ENCODE measurements at places on chromosomes 2 and 18.

GRCh38 chr2:167275046-167275445 is 386.8 kb downstream of the XIRP2 start:
- DNase-seq, result no peak

GRCh38 chr2:85257359-85257969 is 70.3 kb downstream of the TGOLN2 start:
- DNase-seq, result no peak

- peak; percentile 34 for DNase-seq
These were observed 62.8 kb downstream of the SESTD1 start for GRCh38 chr2:179201869-179202268.

GRCh38 chr2:195498176-195498575 is 158.8 kb upstream of the SLC39A10 start:
- DNase-seq, result peak; percentile 57

DNA sequence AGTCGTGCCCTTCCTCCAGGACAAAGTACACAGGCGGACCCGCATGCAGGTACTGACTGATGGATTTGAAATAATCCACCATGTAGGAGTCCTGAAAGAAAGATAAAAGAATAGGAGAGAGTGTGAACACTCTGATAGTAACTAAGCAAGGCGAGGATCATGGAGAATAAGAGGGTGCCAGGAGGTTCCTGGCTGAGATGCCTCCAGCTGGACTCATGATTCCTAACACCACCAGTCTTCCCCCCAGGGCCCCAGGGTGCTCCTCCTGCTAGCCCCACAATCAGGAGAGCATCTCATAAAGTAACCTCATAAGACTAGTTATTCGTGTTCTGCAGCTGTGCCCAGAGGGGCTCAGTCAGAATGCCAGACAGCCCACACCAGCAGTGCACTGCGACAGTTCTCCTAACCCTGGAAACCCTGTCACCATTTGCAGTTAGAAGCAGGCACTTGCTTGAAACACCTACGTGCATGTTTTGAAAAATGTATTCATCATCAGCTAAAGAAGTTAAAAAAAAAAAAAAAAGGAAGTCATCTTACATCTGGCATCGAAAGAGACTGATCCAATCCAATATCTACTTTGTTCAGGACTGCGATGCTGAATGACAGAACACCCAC is 36.7 kb downstream of the RMC1 start:
- no peak for DNase-seq

DNA sequence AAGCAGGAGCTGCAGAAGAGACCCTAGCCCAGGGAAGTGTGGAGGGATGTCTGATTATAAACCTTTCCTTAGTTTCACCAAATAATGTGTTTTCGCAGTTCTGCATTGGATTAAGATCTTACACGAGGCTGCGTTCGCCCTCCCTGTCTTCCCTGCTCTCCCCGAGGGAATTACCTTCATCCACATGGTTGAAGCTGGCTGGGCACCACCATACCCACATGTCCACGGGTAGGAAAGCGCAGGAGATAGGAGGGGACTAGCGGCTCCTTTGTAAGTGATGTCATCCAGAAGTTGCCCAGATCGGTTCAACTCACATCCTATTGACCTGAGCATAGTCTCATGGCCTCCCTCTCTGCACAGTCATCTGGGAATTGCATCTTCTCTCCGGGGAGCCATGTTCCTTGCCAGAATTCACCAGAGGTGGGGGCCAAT is 1.1 kb downstream of the TTL start:
- DNase-seq, result peak; percentile 76

GRCh38 chr2:226403369-226403768 is 396.3 kb downstream of the IRS1 start:
- peak; percentile 17 for DNase-seq

DNA sequence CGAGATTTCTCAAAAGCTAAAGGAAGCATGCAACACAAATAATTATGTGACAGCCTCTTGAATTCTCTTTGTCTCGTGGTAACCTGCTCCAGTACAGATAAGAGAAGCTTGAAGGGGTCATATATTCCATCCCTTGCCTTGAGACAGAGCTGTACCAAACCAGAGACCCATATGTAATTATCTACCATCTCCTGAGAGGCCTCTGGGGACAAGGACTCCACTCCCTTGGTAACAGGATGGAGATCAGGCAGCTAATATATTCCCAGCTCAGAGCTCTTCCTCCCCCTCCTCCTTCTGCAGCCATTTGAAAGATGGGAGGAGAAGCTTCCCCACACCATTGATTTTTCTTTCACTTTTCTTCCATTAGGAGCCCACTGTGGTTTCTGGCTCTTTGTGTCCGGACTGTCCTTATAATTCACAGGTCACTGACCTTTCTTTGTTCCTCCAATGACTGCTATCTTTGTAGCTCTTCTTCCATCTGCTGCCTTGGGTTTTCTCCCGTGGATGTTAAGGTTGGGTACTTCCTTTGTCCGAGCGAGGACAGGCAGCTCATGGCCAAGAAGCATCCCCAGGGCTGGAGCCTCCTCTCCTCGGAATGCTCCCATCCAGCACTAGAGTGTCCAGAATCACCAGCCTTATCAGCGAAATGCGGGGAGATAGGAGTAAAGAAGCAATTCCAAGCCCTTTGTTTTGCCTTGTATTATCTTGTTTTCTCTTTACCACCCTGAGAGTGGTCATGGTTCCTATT is 72.6 kb upstream of the STPG4 start:
- no peak for DNase-seq

- DNase-seq, result no peak
These were observed 23.4 kb upstream of the RAPGEF4 start for GRCh38 chr2:172712251-172712650.

DNA sequence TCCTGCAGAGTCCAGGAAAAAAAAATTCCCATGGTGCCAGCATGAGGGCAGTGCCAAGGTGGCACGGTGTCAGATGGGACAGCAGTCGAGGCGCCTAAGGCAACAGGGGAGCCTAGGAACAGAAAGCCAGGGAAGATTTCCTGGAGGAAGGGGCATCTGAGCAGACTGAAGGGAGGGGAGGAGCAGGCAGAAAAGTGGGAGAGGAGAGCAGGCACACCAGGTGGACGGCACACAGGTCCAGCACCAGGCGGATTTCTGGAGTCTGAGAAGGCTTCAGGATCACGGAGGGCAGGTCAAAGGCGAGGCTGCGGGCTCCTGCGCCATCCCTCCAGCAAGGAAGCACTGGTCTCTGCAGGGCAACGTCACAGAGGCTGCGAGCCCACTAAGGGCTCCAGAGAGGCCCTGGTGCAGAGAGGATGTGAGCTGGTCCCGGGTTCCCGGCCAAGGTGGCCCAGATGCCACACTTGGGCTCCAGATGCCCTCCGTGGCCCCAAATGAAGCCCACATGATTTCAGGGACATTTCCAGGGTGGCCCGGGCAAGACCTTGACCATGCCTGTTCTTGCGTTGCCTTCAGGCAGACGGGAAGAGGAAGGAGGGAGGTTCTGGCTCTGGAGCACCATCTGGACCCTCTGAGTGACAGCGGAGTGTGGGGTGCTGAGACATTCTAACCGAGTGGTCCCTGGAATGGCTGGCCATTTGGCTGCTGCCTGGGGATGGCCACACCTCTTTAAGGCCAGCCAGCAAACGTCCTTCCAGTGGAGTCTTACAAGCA is 4.1 kb downstream of the HS6ST1 start:
- DNase-seq, result no peak

DNA sequence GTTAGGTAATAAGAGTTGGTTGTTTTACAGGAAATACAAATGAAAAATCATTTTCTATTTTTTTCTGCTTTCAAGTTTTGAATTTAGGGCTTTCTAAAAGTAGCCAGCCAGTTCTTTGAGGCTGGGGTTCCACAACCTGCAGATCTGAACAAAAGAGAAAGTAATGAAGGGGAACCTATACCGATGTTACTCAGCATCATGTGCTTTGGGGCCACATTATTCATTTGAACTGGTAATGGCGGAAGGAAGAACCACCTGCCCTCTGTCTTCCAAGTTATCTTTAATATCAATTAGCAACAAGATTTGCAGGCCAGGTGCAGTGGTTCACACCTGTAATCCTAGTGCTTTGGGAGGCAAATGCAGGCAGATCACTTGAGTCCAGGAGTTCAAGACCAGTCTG is 12.9 kb upstream of the MRO start:
- DNase-seq, result no peak

DNA sequence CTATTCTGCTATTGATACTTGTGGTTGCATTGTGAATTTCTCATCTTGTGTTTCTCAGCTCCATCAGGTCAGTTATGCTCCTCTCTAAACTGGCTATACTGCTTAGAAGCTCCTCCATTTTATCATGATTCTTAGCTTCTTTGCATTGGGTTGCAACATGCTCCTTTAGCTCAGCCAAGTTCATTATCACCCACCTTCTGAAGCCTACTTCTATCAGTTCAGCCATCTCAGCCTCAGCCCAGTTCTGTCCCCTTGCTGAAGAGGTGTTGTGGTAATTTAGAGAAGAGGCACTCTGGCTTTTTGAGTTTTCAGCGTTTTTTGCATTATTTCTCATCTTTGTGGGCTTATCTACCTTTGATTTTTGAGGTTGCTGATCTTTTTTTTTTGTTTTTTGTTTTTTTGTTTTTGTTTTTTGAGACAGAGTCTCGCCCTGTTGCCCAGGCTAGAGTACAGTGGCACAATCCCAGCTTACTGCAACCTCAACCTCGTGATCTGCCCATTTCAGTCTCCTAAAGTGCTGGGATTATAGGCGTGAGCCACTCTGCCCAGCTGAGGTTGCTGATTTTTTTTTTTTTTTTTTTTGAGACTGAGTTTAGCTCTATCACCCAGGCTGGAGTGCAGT is 36.0 kb downstream of the ANKRD12 start:
- DNase-seq, result no peak

- peak; percentile 8 for DNase-seq
These were observed 343.6 kb downstream of the TGIF1 start for GRCh38 chr18:3793545-3793944.

- DNase-seq, result no peak
These were observed 1509.0 kb downstream of the LRP1B start for GRCh38 chr2:140621583-140622362.

GRCh38 chr2:162591403-162592083 is 247.0 kb downstream of the KCNH7 start:
- peak; percentile 38 for DNase-seq

GRCh38 chr2:60764736-60765534 is 8.9 kb downstream of the PAPOLG start:
- peak; percentile 27 for DNase-seq

GRCh38 chr18:39225373-39225772 is 1659.8 kb upstream of the CELF4 start:
- DNase-seq, result no peak

DNA sequence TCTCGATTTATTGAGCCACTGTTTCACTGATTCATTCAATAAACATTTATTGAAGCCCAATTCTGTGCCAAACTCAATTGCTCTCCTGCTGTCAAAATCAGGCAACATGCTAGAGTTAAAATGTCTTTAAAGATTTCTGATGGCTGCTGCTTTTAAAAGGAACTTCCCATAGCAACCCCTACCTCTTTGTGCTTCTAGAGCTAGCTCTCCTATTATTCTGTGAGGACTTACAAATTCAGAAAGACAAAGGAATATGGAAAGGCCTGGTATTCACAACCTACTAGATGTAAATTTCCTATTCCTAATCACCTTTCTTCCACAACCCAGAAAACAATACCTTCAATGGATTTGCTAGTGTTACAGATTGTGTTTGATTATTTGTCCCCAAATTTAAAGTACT is 395.5 kb downstream of the NRXN1 start:
- no peak for DNase-seq

- DNase-seq, result no peak
These were observed 268.9 kb downstream of the DYSF start for GRCh38 chr2:71722286-71722685.

DNA sequence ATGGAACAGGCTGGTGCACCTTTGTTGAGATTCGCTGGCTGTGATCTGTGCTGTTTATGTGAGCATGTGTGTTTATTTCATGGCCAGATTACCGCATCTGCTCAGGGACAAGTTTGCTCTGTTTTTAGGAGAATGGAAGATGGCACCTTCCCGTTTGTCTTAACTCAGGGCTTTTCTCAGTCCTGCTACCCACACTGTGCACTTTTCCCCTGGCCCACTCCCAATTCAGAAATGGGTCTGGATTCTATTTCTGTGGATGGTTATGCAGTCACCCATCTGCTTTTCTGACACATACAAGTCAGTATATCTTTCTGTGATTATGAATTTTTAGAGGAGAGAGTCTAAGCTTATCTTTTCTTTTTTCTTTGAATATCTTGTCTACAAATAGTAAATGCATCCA is 15.4 kb downstream of the MGAT5 start:
- no peak for DNase-seq

- no peak for DNase-seq
These were observed 23.4 kb upstream of the KCNK3 start for GRCh38 chr2:26668856-26669750.

DNA sequence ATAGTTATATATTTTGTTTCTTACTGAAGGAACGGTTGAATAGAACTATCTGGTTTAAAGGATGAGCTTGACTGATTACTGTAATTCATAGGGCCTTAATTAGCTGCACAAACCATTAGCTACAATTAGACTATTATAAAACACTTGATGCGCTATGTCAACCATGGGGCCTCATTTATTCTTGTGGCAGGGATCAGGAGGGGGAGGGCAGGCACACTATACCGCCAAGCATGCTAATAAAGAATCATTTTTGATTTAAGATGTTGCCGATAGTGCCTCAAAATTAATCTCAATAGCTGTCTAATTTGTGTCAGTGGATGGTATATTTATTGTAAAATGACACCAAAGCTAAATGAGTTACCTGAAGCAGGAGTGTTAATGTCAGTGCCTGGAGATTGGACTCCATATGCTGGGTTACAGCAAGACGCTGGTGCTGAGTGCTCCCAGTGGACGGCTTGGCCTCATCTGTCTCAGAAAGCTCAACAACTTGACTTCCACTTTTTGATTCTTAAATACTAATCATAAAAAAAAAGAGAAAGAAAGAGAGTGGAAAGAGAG is 1007.0 kb upstream of the CELF4 start:
- DNase-seq, result no peak

- DNase-seq, result peak; percentile 98
These were observed at the start of gene CYP20A1 for GRCh38 chr2:203238704-203239526. TSS of gene CYP20A1 (plus strand) at chr2:203239018. CDS start at chr2:203239063, 45 bp downstream.

DNA sequence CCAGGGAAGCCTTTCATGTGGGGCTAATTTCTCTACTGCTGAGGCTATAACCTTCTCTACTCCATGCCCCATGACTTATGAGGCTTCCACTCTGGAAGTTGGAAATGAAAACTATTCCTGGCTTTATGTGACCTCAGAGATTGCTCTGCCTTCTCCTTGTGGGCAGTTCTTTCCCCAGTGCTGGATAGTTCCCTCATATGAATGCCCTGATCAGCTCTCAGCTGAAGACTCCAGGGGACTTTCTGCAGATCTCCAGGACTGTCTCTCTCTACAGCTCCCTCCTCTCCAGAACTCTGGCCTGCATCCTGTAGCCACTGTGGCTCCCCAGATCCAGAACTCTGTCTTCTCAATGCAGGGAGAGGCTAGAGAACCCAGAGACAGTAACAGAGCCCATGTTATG is 235.1 kb downstream of the SEPTIN10 start:
- no peak for DNase-seq

- DNase-seq, result no peak
These were observed 90.9 kb downstream of the CAPN13 start for GRCh38 chr2:30716123-30716900.

- DNase-seq, result no peak
These were observed 43.8 kb upstream of the ZNF516 start for GRCh38 chr18:76538846-76539245.

- DNase-seq, result no peak
These were observed 526.3 kb upstream of the LRRTM1 start for GRCh38 chr2:80830891-80831290.

- DNase-seq, result peak; percentile 82
These were observed 303.7 kb upstream of the EPAS1 start for GRCh38 chr2:45993476-45993991.

- DNase-seq, result no peak
These were observed 52.5 kb downstream of the CCDC74A start for GRCh38 chr2:131580187-131580586.

Data from iris pigment epithelial cell (primary cell).